ENCODE measurements at places on chromosomes 7 and 10. TPM values are rescaled to one million over a fixed set of nuclear protein-coding genes. Genes with fewer than 3 reads are reported as not detected.

C7orf57 gene
- total RNA-seq: 1.0 TPM

NYAP1 gene
- 0.34 TPM for total RNA-seq

FAM25G gene
- total RNA-seq: not detected

AKR1C2 gene
- total RNA-seq: not detected

PSPH gene
- total RNA-seq: 38.3 TPM

LIPK gene
- total RNA-seq: not detected

- peaks cover 1% of the 10 kb centered on the region for H3K36me3 ChIP-seq
- H3K4me3 ChIP-seq: no peak overlapping the region
- H3K27me3 ChIP-seq: no peaks in the 10 kb centered on the region
- no peaks in the 10 kb centered on the region for H3K4me1 ChIP-seq
- DNase-seq: no peak
- H3K27ac ChIP-seq: no peak overlapping the region
These were observed 137.5 kb upstream of the RHEB start for GRCh38 chr7:151657173-151657572.

DNA sequence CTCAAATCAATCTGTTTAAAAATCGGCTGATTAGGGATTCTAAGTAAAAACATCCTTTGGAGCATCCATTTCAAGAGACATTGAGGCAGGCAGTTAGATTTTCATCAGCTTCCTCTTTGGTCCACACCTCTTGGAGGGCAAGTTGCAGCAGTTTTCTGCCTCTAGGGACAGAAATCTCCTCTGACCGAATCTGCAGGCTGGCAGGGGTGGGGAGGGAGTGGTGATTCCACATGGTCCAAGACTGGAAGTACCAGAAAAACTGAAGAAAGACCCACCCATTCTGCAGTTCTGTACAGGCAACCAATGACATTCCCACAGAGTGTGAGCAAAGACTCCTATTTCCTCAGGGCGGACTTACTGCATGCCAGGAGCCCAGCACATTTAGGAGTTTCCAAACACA, 29.0 kb downstream of the FGFBP3 start:
- no peaks in the 10 kb centered on the region for H3K36me3 ChIP-seq
- no peaks in the 10 kb centered on the region for H3K27me3 ChIP-seq
- no peak for DNase-seq
- H3K27ac ChIP-seq: no peak overlapping the region
- H3K4me3 ChIP-seq: no peak overlapping the region

- peaks cover 35% of the 10 kb centered on the region for H3K36me3 ChIP-seq
- H3K27ac ChIP-seq: no peak overlapping the region
- no peak for DNase-seq
- H3K4me3 ChIP-seq: no peak overlapping the region
These were observed 33.3 kb downstream of the CASP7 start for GRCh38 chr10:113712755-113713639.

- H3K27ac ChIP-seq: no peak overlapping the region
- DNase-seq: no peak
- H3K27me3 ChIP-seq: no peaks in the 10 kb centered on the region
- no peak overlapping the region for H3K4me3 ChIP-seq
These were observed 79.9 kb downstream of the CNNM2 start for GRCh38 chr10:102997998-102998397.

DNA sequence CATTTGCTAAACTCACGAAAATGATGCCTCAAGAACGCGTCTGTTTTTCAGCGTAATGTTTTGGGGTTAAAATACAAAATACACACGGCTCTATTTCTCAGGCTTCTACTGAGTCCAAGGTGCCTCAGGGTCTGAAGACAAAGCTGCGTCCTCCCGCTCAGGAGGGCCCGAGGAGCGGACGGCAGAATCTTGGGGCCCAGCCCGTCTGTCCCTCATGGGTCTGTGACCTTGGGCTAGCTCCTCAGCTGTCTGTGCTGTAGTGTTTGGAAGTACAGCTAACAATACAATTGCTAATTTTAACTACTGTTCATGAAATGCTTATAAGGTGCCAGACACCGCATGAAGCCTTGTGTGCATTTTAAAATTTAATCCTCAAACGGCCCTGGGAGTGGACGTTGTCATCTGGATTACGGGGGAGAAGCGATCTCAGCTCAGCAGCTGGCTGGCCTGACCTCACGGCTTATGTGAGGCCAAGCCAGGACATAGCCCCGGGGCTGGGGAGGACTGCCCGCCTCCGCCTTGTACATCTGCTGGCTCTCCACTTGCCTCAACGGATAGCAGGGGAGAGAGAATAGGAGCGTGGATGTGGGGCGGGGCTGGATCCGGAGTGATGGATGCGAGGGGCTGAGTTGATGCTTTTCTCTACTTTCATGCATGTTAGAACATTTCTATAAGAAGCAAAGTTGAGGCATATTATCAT, 357.4 kb downstream of the GLRX3 start:
- no peak overlapping the region for H3K27ac ChIP-seq
- H3K4me3 ChIP-seq: no peak overlapping the region
- no peaks in the 10 kb centered on the region for H3K4me1 ChIP-seq
- no peaks in the 10 kb centered on the region for H3K27me3 ChIP-seq
- no peak for DNase-seq

DNA sequence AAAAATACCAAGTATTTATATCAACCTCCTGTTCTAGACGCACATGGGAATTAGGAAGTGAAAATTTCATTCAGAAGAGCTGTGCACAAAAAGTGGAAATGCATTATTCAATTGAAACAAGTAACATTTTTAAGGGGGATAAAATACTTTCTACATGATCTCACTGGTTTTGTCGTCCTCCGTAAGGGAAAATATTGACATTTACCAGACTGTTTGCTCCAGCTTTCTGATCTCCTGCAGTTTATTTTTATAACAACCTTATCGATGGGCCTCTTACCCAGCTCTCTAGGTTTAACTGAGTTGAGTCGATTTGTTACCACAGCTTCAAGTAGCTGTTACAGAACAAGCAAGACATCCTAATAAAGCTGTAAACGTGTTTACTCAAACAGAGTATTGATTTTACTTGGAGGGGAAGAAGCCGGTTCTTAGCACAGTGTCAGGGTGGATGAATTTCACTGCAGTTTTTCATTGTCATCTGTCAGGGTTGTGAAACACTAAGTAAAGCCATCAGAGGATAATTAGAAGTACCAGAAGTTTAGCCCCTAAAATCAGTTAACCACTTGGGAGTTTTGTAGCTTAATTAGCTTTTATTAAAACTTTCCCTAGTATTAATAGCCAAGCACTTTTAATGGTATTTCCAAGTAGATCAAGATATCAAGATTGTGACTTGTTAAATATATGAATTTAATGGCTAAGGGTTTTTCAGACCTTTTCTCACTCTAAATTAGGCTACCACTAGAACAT, 142.6 kb upstream of the KAT6B start:
- no peak overlapping the region for H3K4me3 ChIP-seq
- peaks cover 10% of the 10 kb centered on the region for H3K36me3 ChIP-seq
- no peak for DNase-seq

GRCh38 chr7:98354511-98355249, 46.2 kb downstream of the BAIAP2L1 start:
- H3K4me1 ChIP-seq: no peaks in the 10 kb centered on the region
- no peaks in the 10 kb centered on the region for H3K36me3 ChIP-seq

GRCh38 chr10:78849731-78850130, 219.0 kb upstream of the ZMIZ1 start:
- no peaks in the 10 kb centered on the region for H3K27me3 ChIP-seq
- H3K36me3 ChIP-seq: no peaks in the 10 kb centered on the region
- no peak for DNase-seq
- no peak overlapping the region for H3K4me3 ChIP-seq
- no peak overlapping the region for H3K27ac ChIP-seq

DNA sequence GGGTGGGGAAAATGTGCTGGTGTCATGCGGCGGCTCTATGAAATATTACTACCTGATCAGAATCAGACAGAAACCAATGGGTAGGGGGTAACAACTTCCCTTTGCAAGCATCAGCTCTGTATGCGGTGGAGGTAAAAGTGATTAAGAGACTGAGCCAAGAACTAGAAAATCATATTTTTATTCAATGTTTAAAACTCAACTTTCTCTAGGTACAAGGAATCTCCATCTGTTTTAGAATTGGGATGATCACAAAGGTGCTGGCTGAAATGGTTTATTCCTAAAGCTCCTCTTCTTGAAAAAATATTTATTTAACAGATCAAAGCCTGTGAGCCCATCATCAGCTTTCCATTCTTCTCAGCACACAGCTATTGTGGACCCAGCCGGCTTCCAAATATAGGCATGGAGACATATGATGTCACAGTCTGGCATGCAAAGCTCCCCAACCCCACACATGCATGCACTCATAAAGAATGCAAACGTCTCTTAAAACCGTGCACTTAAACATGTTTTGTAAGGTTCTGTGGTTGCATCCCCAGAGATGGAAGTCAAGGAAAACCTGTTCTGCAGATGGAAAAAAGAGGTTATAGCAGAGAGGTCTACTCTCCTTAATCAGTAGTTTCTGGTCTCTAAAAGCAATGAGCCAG, 126.0 kb downstream of the SKIDA1 start:
- H3K27ac ChIP-seq: no peak overlapping the region
- H3K4me3 ChIP-seq: no peak overlapping the region
- H3K36me3 ChIP-seq: peaks cover 2% of the 10 kb centered on the region
- no peaks in the 10 kb centered on the region for H3K4me1 ChIP-seq

GRCh38 chr7:94069162-94069739, 65.1 kb upstream of the BET1 start:
- H3K27me3 ChIP-seq: peaks cover 41% of the 10 kb centered on the region
- H3K4me3 ChIP-seq: no peak overlapping the region
- H3K4me1 ChIP-seq: peaks cover 6% of the 10 kb centered on the region

GRCh38 chr10:11448190-11448544, 163.3 kb downstream of the USP6NL start:
- H3K27ac ChIP-seq: no peak overlapping the region
- no peak overlapping the region for H3K4me3 ChIP-seq
- no peaks in the 10 kb centered on the region for H3K4me1 ChIP-seq

- peaks cover 9% of the 10 kb centered on the region for H3K36me3 ChIP-seq
- H3K27ac ChIP-seq: peak overlapping the region; percentile 93
- peaks cover 22% of the 10 kb centered on the region for H3K4me1 ChIP-seq
- DNase-seq: no peak
These were observed 1.2 kb upstream of the MLLT10 start for GRCh38 chr10:21532694-21533466.

DNA sequence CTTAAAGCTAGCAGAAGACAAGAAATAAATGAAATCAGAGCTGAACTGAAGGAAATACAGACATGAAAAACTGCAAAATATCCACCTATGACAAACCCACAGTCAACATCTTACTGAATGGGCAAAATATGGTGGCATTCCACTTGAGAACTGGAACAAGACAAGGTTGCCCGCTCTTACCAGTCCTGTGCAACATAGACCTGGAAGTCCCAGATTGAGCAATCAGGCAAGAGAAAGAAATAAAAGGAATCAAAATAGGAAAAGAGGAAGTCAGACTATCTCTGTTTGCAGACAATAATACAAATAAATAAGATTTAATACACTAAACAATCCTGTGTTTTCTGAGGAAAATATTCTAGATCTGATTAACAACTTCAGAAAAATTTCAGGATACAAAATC, 570.5 kb upstream of the SEMA3D start:
- no peaks in the 10 kb centered on the region for H3K36me3 ChIP-seq
- no peaks in the 10 kb centered on the region for H3K27me3 ChIP-seq
- H3K27ac ChIP-seq: no peak overlapping the region
- no peak overlapping the region for H3K4me3 ChIP-seq
- no peaks in the 10 kb centered on the region for H3K4me1 ChIP-seq

DNA sequence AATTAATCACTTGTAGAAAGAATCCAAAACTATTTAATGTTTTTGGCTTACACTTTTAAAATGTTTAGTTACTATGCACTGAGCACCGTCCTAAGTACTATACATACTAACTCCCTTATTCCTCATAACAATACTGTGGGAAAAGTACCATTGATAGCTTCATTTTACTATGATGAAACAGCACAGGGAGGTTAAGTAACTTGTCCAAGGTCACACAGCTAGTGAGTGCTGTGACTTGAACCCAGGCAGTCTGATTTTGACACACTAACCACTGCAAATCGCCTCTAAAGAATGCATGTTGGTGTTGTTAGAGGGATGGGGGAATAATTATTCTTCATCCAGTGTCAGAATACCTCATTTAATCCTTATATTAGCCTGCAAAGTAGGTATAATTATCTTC, 1.9 kb upstream of the RELN start:
- no peaks in the 10 kb centered on the region for H3K36me3 ChIP-seq
- no peak overlapping the region for H3K27ac ChIP-seq
- H3K4me1 ChIP-seq: peaks cover 6% of the 10 kb centered on the region
